ENCODE measurements at places on chromosomes 1 and 21. TPM values are rescaled to one million over a fixed set of nuclear protein-coding genes. Genes with fewer than 3 reads are reported as not detected.

DNA sequence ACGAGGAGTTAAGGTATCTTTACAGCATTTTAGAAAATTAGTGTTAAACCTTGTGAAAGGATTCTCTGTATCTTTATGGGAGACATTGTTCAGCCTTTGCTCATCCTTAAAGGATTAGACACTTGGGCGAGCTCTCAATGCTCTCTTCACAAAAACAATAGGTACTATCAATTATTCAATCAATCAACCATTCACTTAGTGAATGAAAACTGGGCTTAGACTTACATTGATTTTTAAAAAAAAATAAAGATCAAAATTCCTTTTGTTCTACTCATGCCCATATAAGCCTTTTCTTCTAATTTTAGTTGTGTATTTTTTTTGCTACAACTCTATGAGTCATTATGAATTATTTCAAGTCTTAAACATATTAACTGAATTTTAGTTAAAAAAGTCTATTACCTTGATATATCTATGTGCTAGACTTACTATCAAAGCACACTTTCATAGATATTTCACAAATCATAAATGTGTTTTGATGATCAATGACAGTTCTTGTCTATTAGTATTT is 181.2 kb downstream of the DPYD start:
- no peak overlapping the region for H3K4me3 ChIP-seq
- peaks cover 11% of the 10 kb centered on the region for H3K4me1 ChIP-seq
- H3K27ac ChIP-seq, result no peak overlapping the region
- peaks cover 38% of the 10 kb centered on the region for H3K36me3 ChIP-seq
- no peak for DNase-seq
- H3K27me3 ChIP-seq, result no peaks in the 10 kb centered on the region

- no peak overlapping the region for H3K27ac ChIP-seq
- H3K36me3 ChIP-seq, result no peaks in the 10 kb centered on the region
- peaks cover 5% of the 10 kb centered on the region for H3K4me1 ChIP-seq
These were observed 19.4 kb downstream of the ACOT7 start for GRCh38 chr1:6373961-6374720.

DNA sequence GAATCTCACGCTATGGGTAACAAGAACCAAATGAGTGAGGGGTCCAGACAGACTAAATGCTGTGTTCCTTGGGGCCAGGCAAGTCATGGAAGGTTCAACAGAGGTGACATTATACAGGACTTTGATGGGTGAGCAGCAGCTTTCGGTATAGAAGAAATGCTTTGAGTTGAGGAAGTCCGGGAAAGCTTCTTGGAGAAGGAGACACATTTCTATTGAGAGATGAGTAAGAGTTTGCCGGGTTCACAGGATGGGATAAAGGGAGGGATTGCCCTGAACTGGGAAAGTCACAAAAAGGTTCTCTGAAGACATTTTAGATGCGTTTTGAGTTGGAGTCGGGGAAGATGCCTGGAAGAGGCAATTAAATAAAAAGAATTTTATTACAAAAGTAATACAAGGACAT is 580 bp upstream of the AZIN2 start:
- H3K4me1 ChIP-seq, result peaks cover 13% of the 10 kb centered on the region
- no peaks in the 10 kb centered on the region for H3K36me3 ChIP-seq
- no peaks in the 10 kb centered on the region for H3K27me3 ChIP-seq

GRCh38 chr1:117565745-117566455 is 39.9 kb upstream of the TENT5C start:
- peak; percentile 21 for DNase-seq
- H3K4me3 ChIP-seq, result no peak overlapping the region
- no peak overlapping the region for H3K27ac ChIP-seq
- no peaks in the 10 kb centered on the region for H3K36me3 ChIP-seq
- H3K27me3 ChIP-seq, result peaks cover 9% of the 10 kb centered on the region

- H3K36me3 ChIP-seq, result peaks cover 7% of the 10 kb centered on the region
- no peaks in the 10 kb centered on the region for H3K27me3 ChIP-seq
- H3K4me3 ChIP-seq, result no peak overlapping the region
- no peak overlapping the region for H3K27ac ChIP-seq
- peak; percentile 53 for DNase-seq
- peaks cover 7% of the 10 kb centered on the region for H3K4me1 ChIP-seq
These were observed 62.5 kb downstream of the PEX14 start for GRCh38 chr1:10537082-10537766.

- no peaks in the 10 kb centered on the region for H3K27me3 ChIP-seq
- H3K36me3 ChIP-seq, result peaks cover 23% of the 10 kb centered on the region
- no peak overlapping the region for H3K4me3 ChIP-seq
- DNase-seq, result no peak
These were observed 6.8 kb downstream of the IER5 start for GRCh38 chr1:181095260-181095659.

Gene B4GALT2
- polyA plus RNA-seq, result 48.0 TPM

- no peak for DNase-seq
- H3K4me1 ChIP-seq, result no peaks in the 10 kb centered on the region
- H3K27ac ChIP-seq, result no peak overlapping the region
- H3K27me3 ChIP-seq, result no peaks in the 10 kb centered on the region
- H3K36me3 ChIP-seq, result no peaks in the 10 kb centered on the region
These were observed 375.4 kb downstream of the NUF2 start for GRCh38 chr1:163697137-163697536.

DNA sequence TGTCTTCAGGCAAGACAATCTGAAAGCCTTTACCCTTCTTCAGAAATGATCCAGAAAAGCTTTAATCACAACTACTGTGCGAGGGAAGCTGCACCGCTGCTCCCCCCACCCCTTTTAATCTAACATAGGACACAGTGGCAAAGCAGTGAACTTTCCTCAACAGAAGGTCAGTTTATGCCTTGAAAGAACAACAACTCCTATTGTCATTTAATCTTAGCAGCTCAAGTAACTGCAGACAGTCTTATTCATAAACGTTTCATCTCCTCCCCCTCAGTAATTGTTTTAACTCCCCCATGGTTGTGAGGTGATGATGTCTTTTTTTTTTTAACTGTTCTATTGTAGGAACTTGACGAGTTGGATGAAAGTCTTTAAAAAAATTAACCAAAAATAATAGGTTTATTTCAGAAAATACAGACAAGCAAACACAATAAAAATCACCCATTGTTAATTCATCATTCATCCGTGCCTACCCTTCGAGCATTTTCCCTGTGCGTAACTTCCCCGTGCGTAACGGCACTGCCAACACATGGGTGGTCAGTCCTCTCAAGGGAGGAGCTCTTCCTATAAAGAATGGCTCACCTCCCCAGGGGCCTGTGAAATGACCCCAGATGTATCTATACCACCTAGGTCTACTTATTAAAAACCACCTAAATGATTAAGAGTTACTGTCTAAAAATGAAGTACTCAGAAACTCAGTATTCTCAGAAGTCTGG is 3.3 kb upstream of the ADAR start:
- H3K27me3 ChIP-seq, result no peaks in the 10 kb centered on the region
- H3K27ac ChIP-seq, result no peak overlapping the region
- H3K36me3 ChIP-seq, result no peaks in the 10 kb centered on the region

GRCh38 chr1:41646186-41646585 is 161.7 kb upstream of the EDN2 start:
- no peak for DNase-seq
- no peak overlapping the region for H3K27ac ChIP-seq
- H3K4me3 ChIP-seq, result no peak overlapping the region
- H3K27me3 ChIP-seq, result no peaks in the 10 kb centered on the region

GRCh38 chr1:239558991-239559390 is 172.6 kb downstream of the CHRM3 start:
- DNase-seq, result no peak
- H3K36me3 ChIP-seq, result no peaks in the 10 kb centered on the region
- peaks cover 15% of the 10 kb centered on the region for H3K4me1 ChIP-seq
- no peak overlapping the region for H3K4me3 ChIP-seq

Gene SHCBP1L
- not detected for polyA plus RNA-seq

Gene DUSP23
- 44.3 TPM for polyA plus RNA-seq

GRCh38 chr1:236686815-236687160 is 489 bp downstream of the ACTN2 start:
- no peaks in the 10 kb centered on the region for H3K36me3 ChIP-seq
- peak overlapping the region; percentile 46 for H3K4me3 ChIP-seq
- no peak for DNase-seq
- H3K4me1 ChIP-seq, result peaks cover 6% of the 10 kb centered on the region
- H3K27me3 ChIP-seq, result peaks cover 7% of the 10 kb centered on the region

DNA sequence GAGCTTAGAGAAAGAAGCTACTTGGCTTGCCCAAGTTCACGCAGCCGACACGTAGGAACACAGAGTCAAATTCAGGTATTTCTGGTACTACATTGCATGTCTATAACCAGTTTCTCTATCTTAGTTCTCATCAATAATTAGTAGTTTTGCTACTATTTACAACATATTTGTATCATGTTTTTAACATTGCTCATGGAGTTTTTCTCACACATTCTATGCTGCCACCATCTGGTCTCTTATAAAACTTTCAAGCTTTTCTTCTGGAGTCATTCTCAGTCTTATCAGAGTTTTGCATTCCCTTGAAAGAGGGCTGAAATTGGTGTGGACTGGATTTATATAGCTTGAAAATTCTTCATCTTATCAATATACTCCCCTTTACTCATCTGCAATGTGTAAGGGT is 118.8 kb upstream of the PALMD start:
- no peaks in the 10 kb centered on the region for H3K36me3 ChIP-seq
- peak; percentile 8 for DNase-seq
- peaks cover 3% of the 10 kb centered on the region for H3K4me1 ChIP-seq
- no peak overlapping the region for H3K4me3 ChIP-seq

Gene HHAT
- polyA plus RNA-seq, result 10.8 TPM

Gene C1orf141
- polyA plus RNA-seq, result not detected

Data from SK-N-SH (cell line).